ENCODE measurements at places on chromosomes 7 and 10.

- no peak for DNase-seq
Observed at GRCh38 chr10:100522945-100523344, 3.3 kb upstream of the SEC31B start.

DNA sequence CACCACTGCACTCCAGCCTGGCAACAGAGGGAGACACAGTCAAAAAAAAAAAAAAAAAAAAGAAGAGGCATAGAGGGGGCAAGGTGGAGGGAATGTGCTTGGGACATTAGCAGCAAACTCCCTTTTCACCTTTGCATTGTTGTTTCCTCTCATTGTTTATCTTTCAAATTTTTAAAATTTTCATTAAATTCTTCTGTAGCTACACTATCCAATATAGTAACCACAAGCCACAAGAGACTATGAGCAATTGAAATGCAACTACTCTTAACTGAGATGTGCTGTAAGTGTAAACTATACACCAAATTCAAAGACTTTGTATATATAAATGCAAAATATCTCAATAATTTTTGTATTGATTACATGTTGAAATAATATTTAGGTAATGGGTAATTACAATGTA, 43.4 kb downstream of the EBLN1 start:
- no peak for DNase-seq

- DNase-seq = no peak
Observed at GRCh38 chr7:129084801-129085551, 30.1 kb upstream of the TNPO3 start.

GRCh38 chr7:127551941-127552340, 33.5 kb downstream of the GCC1 start:
- no peak for DNase-seq

GRCh38 chr10:86521678-86522509, at the start of gene WAPL:
Gene WAPL (minus strand): TSS chr10:86521792. CDS start chr10:86518069, 3,723 bp downstream.
- peak; percentile 53 for DNase-seq

GRCh38 chr7:134184767-134185166, 57.6 kb downstream of the LRGUK start:
- no peak for DNase-seq

GRCh38 chr10:77881636-77882035, 44.9 kb downstream of the DLG5 start:
- no peak for DNase-seq

GRCh38 chr10:99339077-99339476, 9.9 kb downstream of the CNNM1 start:
- DNase-seq = no peak

GRCh38 chr10:29849126-29849833, 210.1 kb downstream of the JCAD start:
- no peak for DNase-seq

GRCh38 chr10:8050556-8051108, 3.9 kb upstream of the GATA3 start:
- DNase-seq = no peak

GRCh38 chr10:119078422-119079179, 2.0 kb downstream of the EIF3A start:
- no peak for DNase-seq

DNA sequence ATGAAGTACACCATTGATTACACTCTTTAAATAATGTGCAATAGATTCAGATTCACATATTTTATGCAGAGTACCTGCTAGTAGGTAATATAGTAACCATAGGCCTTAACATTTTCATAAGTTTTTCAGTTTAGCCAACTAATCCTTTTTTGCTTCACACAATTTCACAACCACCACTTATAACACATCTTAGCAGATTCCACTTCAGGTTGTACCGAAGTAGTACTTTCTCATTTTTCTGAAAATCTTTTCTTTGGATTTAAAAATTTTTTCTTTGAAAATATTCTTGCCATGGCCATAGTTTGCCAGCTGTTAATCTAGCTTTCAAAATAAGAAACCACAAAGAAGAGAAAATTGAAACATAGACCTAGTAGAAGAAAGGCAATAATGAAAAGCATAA, 203.1 kb downstream of the MGMT start:
- DNase-seq = no peak

GRCh38 chr10:133079836-133080682, 7.7 kb upstream of the ADGRA1 start:
- no peak for DNase-seq

DNA sequence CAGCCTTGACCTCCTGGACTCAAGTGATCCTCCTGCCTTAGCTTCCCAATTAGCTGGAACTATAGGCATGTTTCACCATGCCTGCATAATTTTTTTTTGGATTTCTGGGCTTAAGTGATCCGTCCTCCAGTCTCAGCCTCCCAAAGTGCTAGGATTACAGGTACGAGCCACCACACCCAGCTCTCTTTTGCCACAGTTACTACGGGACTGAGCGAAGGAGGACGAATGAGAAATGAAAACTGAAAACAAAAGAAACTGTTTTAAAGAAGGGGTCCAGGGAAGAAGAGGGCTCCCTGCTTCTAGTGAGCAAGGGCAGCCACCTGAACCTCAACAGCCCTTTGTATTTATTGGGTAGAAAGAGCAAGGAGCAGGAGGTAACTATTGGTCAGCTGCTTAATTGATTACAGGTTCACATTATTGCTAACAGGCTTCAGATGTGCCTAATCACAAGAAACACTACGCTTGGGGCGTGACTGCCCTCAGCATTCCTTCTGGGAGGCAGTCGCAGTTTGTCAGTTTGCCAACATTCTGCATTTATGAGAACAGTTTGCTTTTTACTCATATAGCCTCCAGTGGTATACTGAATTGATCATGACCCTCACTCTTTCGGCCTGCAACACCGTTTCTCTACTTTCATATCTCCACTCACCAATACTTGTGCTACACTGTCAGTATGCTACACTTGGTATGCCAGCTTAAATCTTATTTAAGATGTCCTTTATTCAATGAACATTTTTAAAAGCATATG, 676.8 kb downstream of the DNAJB9 start:
- no peak for DNase-seq

DNA sequence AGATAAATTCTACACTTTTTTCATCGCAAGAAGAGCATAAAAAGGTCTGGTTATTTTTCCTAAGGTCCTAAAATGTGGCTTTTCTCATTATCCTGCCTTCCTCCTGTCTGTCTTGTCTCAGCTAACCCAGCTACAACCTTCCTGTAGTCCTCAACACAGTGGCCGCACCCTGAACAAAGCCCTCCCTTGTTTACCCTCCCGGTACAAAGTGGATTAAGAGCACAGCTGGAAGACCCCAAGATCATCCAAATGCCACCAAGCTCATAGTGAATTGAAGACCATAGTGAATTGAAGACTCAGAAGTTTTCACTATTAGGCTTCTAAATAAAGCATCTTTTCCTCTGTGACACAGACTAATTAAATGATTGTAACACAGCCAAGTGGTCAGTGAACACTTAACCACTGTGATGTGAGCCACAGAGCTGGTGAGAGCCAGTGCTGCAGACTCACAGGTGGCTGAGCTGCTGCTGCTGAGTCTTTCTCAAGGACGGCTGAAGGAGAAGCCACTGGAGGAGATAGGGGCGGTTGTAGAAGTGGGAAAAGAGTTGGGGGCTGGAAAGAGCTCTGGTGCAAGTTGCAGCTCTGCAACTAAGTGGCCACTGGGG, 123.6 kb downstream of the ATXN7L1 start:
- DNase-seq = no peak

GRCh38 chr7:33556472-33556871, 348.9 kb upstream of the BMPER start:
- no peak for DNase-seq

DNA sequence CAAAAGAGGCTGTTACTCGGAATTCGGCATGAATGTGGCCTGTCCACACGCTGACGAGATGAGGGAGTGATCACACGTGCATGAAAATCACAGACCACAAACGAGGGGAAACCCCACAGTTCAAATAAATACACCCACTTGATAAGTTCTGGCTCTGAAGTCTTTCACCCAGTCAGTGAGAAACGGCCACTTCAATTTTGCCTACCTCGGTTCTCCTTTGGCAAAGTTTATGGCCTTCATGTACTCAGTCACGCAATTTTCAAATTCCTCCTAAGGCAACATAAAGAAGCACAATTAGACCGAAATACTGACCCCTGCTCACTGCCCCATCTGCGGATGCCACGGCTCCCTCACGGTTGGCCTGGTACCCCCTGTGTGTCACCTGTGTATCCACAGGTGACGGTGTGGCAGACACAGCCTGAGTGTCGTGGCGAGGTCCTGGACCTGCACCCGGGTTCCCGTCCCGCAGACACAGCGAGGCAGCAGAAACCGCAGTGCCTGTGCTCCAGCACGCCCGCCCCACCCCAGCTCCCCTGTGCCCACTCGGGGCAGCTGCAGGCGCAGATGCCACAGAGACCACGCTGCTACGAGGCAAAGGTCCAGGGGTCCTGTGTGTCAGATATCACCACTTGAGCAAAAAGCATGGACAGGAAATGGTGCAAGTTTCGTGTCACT, 1.4 kb downstream of the CFAP46 start:
- DNase-seq = no peak

GRCh38 chr7:135659159-135659846, 3.0 kb upstream of the STMP1 start:
- no peak for DNase-seq

DNA sequence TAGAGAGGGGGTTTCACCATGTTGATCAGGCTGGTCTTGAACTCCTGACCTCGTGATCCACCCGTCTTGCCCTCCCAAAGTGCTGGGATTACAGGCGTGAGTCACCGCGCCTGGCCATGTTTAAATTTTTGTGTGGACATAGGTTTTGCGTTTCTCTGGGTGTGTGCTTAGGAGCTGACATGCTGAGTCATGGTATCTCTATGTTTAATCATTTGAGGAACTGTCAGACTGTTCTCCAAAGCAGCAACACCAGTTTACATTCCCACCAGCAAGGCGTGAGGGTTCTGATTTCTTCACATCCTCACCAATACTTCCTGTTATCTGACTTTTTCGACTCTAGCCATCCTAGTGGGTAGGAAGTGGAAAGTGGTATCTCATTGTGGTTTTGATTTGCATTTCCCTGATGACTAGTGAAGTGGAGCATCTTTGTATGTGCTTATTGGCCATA, 153.7 kb downstream of the DNAJB6 start:
- no peak for DNase-seq

DNA sequence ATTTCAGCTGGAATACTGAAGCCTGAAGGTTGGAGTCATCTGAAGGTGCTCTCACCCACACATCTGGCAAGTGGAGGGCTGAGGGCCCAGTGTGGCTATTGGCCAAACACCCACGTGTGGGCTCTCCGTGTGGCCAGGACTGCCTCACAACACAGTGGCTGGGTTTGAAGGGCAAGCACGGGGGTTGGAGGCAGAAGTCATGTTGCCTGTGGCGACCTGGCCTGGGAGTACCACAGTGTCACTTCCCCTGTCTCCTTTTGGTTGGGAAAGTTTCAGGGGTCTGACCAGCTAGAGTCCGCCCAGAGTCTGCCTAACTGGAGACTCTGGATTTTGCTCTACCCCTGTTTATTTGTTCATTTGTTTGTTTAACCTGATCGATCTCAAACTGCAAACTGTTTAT, 169.5 kb downstream of the DNAJB6 start:
- DNase-seq = no peak

DNA sequence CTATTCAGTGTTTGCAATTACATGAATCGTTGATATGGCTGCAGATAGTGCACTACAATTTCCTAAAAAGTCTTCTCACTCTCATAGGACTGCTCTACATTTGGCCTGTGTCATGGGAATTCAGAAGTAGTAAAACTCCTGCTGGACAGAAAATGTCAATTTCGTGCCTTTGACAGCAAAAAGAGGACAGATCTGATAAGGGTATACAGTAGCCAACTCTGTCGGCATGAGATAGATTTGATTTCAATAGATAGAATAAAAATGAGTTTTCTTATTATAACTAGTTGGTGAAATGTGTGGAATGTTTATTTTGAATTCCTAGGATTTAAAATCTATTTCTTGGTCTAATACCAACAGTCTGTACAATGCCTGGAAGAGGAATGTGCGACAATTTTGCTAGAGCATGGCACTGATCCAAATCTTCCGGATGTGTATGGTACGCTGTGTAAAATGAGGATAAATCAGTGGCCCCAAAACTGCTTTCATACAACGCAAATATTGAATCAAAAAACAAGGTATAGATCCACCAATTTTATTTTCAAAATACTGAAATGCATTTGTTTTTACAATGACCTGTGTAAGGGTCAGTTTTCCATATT, 133.5 kb upstream of the CDK13 start:
- no peak for DNase-seq

- no peak for DNase-seq
Observed at GRCh38 chr10:24744946-24745345, 21.3 kb upstream of the ARHGAP21 start.

GRCh38 chr7:121480566-121481335, 84.6 kb upstream of the FAM3C start:
- no peak for DNase-seq

DNA sequence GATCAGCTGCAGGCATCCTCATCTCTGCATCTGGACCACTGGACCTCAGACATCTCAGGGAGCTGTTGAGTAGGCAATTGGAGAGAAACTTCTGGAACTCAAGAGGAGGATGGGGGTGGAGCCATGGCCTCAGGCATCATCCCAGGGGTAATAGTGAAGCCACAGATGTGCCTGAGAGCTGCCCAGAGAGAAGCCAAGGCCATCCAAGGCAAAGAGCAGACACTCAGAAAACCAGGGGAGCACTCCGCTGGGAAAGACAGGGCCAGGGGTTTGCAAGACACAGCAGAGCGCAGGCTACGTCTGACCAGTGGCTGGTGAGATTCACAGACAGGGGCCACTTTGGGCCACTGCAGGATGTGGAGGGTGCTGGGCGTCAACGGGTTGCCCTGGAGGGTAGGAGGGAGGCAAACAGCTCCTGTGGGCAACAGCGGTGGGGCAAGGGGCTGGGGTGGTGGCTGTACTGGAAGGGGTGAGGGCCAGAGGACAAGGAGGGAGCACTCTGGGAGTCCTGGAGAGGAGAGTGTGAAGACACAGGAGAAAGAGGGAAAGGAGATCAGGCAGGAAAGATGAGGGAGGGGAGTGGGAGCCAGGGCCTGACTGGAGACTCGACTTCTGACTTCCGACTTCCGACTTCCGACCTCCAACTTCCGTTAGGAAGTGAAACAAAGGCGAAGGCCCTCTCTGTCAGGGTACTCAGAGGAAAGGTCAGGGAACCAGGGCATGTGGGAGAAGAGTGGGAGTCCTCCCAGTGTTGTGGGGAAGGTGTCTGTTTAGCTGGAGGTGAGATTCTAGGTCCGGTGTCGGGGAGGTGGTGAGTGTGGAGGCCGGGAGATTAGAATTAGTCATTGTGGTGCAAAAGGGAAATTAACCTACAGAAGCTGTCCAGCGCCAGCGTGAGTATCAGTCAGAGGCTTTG, 69.7 kb upstream of the ANTXRL start:
- no peak for DNase-seq

- no peak for DNase-seq
Observed at GRCh38 chr7:19339512-19339911, 194.3 kb upstream of the FERD3L start.

DNA sequence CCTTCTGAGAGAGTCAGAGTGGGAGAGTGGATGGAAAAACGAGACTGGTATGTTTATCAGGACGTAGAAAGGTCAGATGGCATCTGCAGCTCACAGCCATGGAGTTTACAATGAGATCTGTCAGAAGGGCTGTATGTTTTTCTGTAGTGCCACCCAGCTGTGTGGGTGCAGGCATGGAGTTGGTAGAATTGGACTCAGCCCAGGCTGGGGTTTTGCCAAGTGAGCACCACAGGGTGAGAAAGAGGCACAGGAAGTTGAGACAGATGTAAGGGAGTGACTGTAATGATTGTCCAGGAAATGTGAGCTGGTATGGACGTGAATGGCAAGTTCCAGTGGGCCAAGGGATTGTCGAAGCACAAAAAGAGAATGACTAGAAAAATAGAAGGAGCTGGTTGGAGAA, 9.1 kb upstream of the ZYX start:
- DNase-seq = no peak

Measured in cortex of kidney (tissue), 1 donor.